CD4-positive, alpha-beta T cell treated with Interleukin-4 for 1 hour (primary cell): ENCODE measurements at places on chromosomes 7 and 10.
A peak's percentile ranks its signal among the peaks of the same experiment; 100 is the strongest.

GRCh38 chr10:2929480-2930258 is 137.7 kb upstream of the PFKP start:
- DNase-seq = no peak

DNA sequence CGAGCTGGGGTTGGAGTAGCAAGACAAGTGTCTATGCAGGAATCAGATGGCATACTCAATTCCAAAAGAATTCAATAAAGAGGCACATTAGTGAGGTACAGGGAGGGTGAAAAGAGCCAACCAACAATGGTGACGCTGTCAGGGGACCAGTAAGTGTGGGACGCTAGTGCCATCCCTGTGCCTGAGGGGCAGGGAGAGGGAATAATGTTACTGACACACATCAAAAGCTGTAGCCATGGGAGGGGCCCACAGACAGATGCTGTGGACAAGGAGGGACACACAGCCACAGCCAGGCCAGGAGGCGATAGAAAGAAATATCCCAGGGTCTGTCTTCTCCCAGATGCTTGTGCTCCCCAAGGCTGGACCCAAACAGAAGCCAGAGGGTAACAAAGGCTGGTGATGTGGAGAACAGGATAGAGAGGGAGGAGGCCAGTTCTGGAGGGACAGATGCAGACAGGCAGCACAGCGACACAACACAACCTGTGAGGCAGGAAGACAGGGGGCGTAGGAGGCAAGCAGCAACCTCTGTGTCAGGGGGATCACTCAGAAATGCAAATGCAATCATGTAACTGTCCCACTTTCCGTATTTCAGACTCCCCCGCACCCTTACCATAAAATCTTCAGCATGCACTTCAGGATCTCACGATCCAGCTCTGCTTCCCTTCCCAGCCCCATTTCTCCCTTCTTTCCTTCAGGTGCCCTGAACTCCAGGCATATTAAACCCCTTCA is 240.5 kb upstream of the FZD8 start:
- no peak for DNase-seq

- no peak for DNase-seq
Observed at GRCh38 chr10:76168437-76168836, 737.0 kb downstream of the LRMDA start.

DNA sequence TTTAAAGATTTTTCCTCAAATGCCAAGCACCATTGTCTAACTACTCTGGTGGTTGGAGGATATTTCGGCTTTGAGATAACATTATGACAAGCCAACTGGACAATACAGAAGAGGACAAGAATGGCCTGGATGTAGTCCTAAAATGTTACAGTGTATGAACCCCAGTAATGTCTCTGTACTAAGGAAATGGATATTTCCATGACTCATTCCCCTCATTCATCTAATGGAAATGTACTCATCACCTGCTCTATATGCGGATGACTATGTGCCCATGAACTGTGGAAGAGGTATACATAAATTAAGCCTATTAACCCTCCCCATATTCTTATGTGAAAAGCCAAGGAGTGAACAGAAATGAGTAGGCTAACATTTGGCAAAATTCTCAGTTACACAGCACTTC is 207.9 kb downstream of the CACNA2D1 start:
- no peak for DNase-seq

DNA sequence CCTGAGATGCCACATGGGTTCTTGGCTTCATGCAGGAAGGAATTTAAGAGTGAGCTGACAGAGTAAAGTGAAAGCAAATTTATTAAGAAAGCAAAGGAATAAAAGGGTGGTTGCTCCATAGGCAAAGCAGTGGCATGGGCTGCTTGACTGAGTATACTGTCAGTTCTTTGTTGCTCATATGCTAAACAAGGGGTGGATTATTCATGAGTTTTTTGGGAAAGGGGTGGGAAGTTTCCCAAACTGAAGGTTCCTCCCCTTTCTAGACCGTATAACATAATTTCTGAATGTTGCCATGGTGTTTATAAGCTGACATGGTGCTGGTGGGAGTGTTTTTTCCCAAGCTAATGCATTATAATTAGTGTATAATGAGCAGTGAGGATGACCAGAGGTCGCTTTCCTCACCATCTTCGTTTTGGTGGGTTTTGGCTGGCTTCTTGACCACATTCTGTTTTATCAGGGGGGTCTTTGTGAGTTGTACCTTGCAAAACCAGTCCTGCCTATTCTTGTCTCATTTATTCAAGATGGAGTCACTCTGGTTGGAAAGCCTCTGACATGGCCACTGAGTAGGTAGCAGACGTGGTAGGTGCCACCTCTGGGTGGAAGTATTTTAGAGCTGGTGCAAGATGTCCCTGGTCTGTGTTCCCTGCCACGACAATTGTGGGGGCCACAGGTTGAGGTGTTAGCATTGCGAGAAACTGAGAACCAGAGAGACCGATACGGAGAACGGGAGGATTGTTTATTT is 107.5 kb upstream of the SDK1 start:
- no peak for DNase-seq

GRCh38 chr7:30330134-30331111 is 46.0 kb downstream of the ZNRF2 start:
- DNase-seq = peak; percentile 42

- no peak for DNase-seq
Observed at GRCh38 chr10:76119036-76119435, 687.6 kb downstream of the LRMDA start.

GRCh38 chr10:90969947-90970673 is 49.2 kb upstream of the ANKRD1 start:
- no peak for DNase-seq

GRCh38 chr7:134804854-134805253 is 25.4 kb downstream of the CALD1 start:
- DNase-seq = no peak

DNA sequence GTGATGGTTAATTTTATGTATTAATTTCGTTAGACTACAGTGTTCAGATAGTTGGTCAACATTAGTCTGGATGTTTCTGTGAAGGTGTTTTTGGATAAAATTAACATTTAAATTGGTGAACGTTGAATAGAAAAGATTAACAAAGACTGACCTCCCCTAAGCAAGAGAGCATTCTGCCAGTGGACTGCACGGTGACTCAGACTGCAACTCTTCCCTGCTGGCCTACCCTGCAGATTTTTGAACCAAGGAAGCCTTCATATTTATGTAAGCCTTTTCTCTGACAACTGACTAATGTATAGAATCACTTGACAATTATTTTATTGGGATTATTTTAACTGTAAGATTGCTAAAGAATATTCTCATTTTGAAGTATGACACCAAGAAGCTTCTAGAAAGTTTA is 7.9 kb upstream of the ZNF248 start:
- no peak for DNase-seq

DNA sequence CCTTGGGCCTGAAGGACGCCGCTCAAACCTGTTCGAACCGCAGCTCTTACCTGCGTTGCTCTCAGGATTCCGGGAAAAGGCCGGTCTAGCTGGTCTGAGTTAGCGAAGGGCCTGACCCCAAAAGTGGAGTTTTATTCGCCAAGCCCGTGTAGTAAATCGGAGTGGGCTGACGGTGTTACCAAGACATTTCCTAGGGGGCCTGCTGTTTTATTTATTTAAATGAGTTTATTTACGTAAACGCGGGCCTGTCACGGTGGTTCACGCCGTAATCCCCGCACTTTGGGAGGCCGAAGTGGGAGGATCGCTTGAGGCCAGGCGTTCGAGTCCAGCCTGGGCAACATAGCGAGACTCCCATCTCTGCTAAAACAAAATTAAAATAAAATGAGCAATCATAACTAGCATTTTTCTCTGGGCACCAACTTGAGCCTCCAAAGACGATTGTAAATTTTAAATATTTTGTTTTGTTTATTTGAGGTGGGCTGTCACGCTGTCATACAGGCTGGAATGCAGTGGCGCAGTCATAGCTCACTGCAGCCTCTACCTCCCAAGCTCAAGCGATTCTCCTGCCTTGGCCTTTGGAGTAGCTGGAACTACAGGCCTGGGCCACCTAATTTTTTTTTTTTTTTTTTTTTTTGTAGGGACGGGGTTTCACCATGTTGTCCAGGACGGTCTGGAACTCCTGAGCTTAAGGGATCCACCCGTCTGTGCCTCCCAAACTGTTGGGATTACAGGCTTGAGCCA is 903 bp downstream of the ZNF655 start:
- no peak for DNase-seq

- DNase-seq = no peak
Observed at GRCh38 chr7:82623812-82624211, 180.2 kb upstream of the CACNA2D1 start.

DNA sequence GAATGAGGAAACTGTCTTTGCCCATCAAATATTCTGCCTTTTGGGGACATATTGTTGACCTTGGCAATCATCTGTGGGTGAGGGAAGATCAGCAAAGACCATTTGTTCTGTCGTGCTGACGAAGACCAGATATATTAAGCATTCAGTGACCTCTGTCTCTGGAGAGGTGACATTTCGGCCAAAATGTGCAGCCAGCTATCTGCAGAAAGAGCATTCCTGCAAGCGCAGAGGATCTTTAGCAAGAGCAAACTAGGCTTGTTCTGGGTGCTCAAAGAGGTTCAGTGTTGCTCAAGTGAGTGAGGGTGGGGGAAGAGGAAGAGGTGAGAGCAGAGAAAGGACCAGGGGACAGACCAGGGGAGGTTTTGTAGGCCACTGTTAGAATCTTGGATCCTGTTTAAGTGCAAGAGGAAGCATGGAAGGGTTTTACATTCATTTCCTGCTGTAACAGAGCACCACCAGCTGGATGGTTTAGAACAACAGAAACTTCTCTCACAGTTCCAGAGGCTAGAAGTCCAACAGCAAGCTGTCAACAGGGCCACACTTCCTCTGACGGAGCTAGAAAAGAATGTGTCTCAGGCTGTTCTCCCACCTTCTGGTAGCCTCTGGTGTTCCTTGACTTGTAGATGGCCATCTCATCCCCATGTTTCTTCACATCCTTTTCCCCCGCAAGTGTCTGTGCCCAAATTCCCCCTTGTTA is 11.2 kb downstream of the C10orf120 start:
- no peak for DNase-seq

- no peak for DNase-seq
Observed at GRCh38 chr10:86803156-86803555, 46.7 kb downstream of the BMPR1A start.

GRCh38 chr7:7581531-7582179 is 15.0 kb downstream of the MIOS start:
- DNase-seq = no peak

DNA sequence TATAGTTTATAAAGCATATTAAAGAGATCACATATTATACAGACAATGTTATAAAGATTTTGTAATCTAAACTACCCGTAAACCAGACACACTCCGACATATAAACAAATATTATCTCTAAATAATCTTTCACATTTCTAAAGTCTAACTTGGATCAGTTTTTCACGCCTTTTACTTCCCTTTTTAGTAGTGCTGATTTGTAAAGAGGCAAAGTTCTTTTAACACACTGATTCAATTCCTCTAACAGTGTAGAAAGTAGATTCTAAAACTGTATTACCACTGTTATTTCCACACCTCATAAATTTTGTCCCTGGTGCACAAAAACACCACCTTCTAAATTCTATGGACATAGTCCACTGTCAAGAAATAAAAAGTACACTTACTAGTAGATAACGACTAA is 230.9 kb downstream of the DOCK4 start:
- no peak for DNase-seq

DNA sequence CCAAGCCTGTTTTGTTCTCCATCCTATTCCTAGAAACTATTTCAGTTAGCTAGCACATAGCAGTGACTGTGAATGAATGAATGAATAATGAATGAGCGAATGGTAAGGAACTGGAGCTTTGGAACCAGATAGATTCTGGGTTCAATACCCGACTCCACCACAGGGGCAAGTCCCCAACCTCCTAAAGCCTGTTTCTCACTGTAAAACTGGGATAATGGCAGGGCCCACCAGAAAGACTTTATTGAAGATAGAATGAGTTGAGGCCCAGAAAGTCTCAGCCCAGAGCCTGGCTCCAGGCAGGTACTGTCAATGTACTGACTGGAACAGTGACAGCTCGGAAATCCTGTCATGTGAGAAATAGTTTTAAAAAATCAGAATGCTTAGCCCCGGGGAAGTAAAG is 1.1 kb upstream of the CDH23 start:
- no peak for DNase-seq

DNA sequence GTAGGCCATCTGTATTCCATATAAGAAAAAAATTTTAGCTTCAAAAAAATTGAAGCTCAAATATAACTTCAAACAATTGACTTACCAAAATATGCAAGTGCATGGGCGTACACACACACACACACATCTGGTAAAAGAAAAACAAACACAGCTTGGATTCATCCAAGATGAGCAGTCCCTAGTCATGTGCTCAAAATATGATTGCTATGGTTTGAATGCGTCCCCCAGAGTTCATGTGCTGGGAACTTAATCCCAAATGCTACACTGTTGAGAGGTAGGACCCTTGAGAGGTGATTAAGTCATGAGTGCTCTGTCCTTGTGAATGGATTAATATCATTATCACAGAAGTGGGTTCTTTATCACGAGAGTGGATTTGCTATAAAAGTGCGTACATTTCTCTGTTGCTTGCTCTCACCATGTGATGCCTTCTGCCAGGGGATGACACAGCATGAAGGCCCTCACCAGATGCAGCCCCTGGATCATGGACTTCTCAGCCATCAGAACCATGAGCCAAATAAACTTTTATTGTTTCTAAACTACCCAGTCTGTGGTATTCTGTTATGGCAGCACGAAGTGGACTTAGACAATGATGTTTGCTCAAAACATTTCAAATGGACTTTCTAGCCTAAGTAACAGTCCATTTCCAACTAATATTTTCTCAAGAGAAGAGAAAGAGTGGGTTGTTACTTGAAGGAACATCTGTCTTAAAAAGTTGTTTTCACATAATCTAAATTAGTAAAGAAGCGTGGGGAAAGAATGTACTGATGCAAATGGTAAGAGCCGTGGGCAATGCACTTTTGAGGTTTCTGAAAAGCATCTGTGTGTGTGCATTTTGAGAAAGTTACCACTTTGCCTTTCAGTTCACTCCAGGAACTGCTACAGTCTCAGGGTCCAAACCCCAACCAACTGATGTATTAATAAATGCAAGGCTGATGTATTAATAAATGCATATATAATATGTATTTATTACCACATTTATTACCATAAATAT is 15.1 kb upstream of the SVIL start:
- no peak for DNase-seq

GRCh38 chr10:46518028-46518725 is 38.3 kb downstream of the GPRIN2 start:
- DNase-seq = peak; percentile 10

- DNase-seq = peak; percentile 7
Observed at GRCh38 chr10:133401500-133401899, 7.5 kb downstream of the MTG1 start.

DNA sequence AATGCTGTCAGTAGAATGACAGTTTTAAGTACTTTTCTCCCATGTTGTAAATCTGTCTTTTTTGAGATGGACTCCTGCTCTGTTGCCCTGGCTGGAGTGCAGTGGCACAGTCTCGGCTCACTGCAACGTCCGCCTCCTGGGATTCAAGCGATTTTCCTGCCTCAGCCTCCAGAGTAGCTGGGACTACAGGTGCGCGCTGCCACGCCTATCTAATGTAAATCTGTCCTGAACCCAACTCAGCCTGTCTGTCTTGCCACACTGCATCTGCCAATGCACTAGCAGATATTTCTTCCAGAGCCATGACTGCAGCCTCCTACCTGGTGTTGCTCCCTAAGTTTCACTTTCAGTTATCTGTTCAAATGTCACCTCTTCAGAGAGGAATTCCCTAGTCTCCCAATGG is 264.1 kb downstream of the PHF14 start:
- DNase-seq = no peak
